Activated CD4-positive, alpha-beta T cell treated with anti-CD3 and anti-CD28 coated beads, Interleukin-2, amount 50 U/mL, for 1 hour (primary cell): ENCODE measurements at places on chromosomes 3 and 15.

DNA sequence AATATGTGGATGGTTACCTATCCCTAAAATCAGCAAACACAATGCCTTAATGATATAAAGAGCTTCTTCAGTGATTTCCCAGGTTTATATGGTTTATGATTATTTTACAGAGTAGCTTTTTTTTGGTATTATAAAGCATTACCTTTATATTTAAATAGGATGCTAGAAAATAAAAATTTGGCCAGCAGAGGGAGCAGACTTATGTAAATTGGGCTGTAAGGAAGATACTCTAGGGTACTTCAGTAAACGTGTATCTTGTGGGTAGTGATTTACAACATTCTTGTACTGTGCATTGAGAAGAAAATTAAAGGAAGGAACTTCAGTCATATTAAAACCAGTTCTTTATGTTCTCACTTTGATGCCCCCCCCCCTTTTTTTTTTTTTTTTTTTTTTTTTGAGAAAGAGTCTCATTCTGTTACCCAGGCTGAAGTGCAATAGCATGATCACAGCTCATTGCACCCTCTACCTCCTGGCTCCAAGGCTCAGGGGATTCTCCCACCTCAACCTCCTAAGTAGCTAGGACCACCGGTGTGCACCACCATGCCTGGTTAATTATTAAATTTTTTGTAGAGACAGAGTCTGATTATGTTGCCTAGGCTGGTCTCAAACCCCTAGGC lies 167.9 kb downstream of the BBX start:
- no peak for DNase-seq

DNA sequence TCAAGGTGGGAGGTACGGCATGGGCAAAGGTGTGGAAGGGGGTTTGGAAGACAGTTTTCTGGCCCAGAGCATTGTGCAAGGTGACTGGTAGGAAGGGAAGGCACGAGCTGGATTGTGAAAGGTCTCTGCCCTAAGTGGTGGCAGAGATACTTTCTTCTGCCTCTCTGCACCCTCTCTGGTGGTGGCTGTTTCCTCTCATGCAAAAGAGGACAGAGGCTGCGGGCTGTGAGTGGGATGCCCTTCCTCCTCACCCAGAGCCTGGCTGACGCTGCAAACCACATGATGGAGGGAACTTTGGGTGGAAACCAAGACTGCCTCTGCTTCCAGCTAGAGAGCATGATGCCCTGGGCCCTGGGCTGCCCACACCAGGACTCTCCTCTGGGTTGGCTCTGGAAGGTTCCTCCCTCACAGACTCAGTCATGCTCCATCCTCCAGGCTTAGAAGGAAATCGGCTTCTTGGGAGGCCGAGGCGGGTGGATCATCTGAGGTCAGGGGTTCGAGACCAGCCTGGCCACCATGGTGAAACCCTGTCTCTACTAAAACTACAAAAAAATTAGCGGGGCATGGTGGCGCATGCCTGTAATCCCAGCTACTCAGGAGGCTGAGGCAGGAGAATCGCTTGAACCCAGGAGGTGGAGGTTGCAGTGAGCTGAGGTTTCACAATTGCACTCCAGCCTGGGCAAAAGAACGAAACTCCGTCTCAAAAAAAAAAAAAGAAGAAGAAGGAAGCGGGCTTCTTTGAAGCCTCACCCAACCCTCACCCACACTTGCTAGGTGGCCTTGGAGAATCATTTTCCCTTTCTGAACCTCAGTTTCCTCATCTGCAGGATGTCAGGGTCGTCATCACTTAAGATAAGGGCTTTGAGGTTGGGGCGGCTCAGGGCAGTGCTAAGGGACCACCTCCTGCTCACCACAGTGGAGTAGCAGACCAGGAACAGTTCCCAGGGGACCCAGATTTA lies 8.3 kb downstream of the PSTPIP1 start:
- DNase-seq: peak; percentile 60

DNA sequence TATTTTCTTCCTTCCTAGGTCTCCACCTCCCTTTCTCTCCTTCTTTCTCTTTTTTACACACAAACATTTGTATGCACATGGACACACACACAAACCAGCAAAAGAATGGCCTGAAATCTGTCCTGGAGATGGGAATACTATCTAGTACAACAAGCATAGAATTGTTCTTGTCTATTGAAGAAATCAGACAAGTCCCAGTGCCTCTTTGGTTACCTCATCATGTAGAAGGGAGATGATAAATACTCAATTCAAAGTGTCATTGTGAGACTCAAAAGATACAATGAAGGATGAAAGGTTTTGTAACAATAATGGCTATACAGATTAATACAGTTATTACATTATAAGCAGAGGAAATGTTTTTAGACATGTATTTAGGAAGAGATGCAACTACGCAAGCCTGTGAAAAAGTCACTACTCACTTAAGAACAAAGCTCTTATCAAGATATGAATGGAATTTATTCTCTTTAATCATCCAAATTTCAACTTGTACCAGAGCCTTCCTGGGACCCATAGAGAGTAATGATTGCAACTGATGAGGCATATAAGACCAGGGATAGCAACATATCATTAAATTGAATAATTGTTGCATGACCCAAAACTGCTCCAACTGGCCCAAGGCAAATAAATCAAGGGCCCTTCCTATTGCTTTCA lies 43.2 kb downstream of the P3H2 start:
- no peak for DNase-seq

GRCh38 chr3:42106646-42107045 lies 15.5 kb downstream of the TRAK1 start:
- DNase-seq: no peak

DNA sequence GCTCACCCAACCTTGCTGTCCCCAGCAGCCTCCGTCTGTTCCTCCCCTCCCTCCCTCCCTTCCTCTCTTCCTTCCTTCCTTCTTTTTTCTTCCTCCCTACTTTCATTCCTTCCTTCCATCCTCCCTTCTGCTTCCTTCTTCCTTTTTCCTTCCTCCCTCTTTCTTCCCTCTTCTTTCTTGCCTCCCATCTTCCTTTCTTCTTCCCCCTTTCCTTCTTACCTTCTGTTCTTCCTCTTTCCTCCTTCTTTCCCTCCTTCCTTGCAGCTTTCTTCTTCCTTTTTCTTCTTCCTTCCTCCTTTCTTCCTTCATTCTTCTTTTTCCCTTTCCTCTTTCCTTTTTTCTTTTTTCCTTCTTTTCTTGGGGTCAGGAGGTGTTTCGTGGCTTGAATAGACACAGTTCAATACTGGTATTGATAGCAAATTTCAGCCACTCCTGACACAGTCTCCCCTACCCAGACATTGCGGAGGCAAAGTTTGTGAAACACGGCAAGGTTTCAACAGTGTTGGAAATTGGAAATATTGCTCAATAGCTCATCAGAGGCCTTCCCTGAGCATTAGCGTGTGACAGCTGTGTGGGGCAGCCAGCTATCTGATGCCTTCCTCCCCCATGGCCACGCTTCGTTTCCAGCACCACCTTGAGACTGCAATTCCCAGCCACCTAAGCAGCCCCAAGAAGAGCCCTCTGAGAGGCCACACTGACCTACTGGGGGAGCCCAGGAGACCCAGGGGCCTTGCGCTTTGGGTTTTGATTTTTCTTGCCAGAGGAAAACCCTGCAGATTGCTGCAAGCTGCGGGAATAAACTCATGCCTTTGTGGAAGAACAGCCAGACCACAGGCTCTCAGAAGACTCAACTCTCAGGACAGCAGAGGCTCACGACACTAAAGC lies 82.2 kb downstream of the KLF15 start:
- DNase-seq: no peak
